Activated CD8-positive, alpha-beta memory T cell treated with anti-CD3 and anti-CD28 coated beads, Interleukin-2, amount 50 U/mL, for 4 hours (primary cell): ENCODE measurements at places on chromosomes 4 and X.

DNA sequence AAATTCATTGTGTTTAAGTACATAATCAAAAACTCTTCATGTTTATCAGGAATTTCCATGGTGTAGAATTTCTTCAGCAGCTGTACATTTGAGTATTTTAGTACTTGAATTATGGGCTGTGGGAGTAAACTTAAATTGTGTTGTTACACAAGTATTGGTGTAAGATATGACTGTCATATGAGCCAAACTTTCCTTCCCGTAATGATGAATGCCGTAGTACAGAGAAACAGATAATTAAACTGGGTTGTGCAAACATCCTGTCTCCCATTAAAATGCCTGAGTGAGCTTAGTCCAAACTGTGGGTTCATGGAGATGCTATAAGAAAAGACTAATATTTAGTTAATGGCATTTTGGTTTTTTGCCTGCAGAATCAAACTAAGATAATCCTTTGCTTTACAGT lies 159.2 kb downstream of the SLC4A4 start:
- DNase-seq, result no peak

DNA sequence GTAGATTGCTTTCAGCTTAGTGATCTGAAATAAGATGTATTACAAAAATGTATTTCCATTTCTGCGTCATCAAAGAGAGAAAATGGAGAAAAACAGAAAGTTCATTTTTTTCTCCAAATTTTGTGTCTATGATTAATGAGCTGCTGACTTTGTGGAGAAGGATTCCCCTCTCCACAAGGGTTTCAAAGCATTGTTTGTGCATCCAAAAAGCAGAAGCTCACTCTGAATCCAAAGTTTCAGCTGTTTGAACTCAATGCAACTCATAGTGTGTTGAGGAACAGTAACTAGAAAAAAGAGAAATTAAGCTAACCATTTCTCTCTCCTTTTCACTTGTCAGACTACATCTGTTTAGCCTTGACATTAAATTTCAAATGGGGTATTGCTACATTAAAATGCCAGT lies 62.9 kb upstream of the SLC7A11 start:
- no peak for DNase-seq

DNA sequence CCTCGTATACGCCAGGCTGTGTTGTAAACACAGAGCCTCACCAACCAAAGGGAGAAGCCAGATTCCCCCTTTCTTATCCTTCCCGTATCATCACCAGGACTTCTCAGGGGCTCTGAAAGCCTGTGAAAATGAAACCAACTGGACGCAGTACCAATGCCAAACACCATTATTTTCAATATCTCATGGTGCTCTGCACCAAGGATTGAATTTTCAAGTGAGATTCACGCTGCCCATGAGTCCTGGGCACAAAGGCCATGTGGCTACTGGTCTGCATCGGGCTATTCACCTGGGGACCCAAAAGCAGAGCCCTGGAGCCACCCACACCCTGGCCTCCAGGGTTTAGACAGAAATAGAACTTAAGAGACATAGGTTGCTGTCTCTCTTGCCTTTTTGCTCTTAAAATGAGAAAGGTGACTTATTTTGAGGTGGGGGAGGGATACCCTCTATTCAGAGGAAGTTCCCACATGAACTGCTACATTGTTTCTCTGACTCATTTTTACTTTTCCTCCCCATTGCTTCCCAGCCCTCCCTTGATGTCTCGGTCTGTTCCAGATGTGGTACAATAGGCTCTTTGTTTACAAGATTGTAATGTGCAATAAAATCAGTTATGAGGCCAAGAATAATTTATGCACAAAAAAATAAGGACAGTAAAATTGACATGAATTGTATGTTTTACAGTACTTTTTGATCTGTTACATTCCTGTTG lies 55.4 kb downstream of the MAML3 start:
- DNase-seq, result no peak

GRCh38 chrX:116749943-116750342 lies 287.2 kb upstream of the CT83 start:
- no peak for DNase-seq

GRCh38 chrX:147894366-147894963 lies 17.3 kb upstream of the FMR1 start:
- no peak for DNase-seq

DNA sequence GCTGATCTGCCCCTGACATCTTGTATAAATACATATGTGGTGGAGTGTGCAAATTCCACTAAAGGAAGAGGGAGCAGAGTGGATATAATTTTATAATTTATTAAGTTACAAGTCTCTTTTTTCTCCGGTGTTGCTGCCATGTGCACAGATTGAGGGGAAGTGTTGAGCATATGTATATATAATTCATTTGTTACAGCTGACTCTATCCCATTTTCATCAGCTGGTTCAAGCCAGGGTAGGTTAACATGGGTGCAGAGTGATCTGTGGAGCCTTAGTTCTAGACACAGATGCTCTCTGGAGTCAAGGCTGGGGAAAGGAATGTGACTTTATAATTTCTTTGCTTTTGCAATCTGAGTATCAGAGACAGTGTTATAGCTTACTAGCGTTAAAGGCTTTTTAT lies 103.5 kb downstream of the WWC2 start:
- no peak for DNase-seq

DNA sequence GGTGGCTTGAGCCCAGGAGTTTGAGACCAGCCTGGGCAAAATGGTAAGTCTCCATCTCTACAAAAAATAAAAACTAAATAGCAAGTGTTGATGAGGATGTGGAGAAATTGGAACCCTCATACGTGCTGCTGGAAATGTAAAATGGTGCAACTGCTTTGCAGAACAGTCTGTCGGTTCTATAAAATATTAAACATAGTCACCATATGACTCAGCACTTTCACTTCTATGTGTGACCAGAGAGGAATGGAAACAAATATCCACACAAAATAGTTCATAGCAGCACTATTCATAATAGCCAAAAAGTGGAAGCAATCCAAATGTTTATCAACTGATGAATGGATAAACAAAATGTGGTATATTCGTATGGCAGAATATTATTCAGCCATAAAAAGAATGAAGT lies 60.8 kb upstream of the FMR1 start:
- DNase-seq, result no peak

DNA sequence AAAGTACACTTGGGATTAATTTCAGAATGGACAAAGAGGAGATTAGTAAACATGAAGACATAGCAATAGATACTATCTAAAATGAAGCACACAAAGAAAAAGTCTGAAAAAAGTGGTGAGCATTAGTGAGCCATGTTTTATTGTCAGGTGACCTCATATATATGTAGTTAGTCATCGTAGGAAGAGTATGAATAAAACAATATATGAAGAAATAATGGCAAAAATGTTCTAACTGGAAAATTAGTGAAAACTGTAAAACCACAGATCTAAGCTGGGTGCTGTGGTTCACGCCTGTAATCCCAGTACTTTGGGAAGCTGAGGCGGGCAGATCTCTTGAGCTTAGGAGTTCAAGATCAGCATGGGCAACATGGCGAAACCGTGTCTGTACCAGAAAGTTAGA lies 67.9 kb downstream of the RBPJ start:
- no peak for DNase-seq

DNA sequence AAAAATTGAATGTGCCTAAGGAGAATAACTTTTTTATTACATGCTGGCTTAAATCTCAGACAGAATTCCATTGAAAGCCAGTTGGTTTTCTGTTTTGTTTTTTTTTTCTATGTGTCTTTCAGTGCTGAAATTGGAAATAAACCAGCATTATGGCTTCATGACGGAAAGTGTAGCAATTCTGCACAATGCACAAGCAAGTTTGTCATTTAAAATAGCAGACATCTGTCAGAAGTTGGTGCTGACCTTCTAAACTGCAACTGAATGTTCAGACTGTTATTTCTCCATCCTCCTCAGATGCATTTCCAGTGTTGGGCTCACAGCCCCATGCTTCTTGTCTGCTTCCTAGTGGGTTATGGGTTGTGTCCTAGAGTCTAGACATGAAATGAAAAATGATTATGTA lies 107.2 kb upstream of the LIMCH1 start:
- DNase-seq, result no peak

DNA sequence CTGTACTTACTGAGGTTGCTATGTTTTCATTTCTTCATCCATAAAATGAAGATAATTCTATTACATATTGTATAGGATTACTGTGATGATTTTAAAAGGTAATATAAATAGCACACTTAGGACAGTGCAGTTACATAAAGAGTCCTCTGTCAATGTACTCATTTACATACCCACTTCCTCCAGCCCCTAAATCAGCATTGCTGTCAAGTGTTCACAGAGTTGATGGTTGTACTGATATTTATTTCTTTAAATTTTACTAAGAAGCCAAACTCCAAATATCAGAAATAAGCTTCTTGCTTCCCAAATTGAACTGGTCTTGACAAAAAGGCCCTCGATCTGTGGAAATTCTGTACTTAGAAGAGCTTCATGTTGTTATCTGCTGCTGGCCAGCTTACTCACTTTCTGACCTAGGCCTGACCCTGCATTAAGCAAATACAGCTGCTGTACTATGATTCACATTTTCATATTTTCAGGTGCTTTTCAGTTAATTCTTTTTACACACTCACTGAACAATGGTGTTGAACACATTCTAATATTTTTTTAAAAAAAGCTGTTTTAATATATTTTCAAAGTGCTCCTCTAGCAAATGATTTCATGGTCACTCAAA lies 259.6 kb downstream of the UNC5C start:
- no peak for DNase-seq

DNA sequence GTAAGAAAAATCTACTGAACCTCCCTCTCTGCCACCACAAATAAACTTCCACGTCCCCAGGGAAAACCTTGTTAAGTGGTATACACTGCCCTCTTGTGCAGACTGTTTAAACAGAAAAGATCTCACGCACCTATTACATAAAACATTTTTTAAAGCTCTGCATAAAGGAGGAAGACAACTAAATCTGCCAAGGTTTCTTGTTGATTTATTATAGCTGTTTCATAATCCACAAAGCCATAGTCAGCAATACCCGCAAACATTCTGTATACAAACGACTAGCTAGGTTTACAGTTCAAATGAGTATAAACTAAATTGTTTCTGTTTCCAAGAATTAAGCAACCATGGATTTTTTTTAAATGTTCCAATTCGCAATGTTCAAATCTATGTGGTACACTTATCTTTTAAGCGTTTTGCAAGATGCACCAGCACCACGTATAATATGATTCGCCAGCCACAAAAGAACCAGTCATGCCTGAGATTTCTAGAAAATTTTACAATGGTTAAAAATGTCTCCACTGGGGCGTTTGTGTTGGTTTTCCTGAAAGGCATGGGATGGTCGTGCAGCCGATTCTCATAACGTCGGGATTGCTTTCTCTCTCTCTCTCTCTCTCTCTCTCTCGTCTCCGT lies 164.6 kb downstream of the PRKX start:
- no peak for DNase-seq

GRCh38 chr4:1644891-1645657 lies 39.0 kb downstream of the FAM53A start:
- no peak for DNase-seq

GRCh38 chrX:106201502-106202178 lies 33.5 kb downstream of the PWWP3B start:
- no peak for DNase-seq

GRCh38 chrX:124293810-124294209 lies 38.6 kb upstream of the TEX13D start:
- no peak for DNase-seq

DNA sequence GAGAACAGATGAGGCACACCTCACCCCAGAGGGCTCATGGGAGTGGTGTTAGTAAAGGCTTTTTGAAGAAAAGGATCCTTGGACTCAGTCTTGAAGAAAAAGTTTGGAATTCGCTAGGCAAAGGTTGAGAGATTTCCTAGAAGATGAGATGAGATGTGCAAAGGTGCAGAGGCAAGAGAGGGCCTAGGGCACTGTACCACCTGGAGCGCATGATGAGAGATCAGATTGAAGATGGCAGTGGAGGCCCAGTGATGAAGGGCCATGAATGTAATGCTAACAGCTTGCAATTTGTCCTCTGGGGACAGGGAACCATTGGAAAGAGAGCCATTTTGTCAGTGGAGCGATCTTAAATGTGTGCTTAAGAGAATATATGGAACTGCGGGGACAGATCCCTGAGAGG lies 45.0 kb downstream of the PGRMC2 start:
- no peak for DNase-seq

- DNase-seq, result no peak
These were observed 104.7 kb upstream of the SORBS2 start for GRCh38 chr4:185916683-185917082.

GRCh38 chrX:150370589-150371312 lies 7.6 kb downstream of the MAMLD1 start:
- DNase-seq, result no peak

DNA sequence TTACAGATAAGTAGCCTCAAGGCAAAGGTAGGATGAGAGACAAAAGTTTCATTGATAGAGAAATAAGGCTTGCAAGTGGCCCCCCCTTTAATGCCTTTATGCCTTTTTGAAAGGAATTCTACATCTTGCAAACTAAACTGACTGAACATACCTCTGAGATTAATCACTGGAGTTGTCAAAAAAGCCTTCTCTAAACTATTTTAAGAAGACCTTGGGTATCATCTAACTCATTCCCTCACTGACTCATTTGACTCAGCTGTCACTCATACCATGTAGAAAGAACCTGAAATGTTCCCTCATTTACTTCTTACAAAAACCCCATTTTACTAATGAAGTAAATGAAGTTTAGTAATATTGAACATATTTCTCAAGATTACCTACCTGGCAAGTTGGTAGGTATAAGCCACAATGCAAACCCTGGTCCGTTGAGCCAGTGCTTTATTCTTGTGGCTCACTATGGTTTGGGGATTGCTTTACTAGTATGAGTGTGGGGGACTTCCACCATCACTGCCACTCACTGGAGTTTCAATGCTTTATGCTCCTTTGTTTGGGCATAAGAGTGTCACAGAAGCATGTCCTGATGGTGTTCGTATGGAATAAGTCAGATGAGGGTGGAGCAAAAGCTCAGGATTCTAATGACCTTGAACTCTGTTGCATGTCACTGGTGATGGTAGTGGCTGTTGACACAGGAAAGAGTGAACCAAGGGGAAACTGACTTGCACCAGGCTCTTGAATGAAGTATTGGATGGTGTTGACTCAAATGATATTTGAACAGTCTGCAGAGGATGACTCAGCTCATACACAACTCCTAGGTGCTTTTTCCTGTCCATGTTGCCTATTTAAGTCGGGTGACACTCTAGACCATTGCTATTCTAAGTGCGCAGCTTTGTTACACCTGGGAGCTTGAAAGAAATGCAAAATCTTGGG lies 305.5 kb upstream of the EMCN start:
- no peak for DNase-seq

- no peak for DNase-seq
These were observed 204.3 kb upstream of the TLL1 start for GRCh38 chr4:165668694-165669093.

- no peak for DNase-seq
These were observed 325.4 kb downstream of the PCDH10 start for GRCh38 chr4:133474501-133474900.

GRCh38 chr4:122692641-122693520 lies 39.6 kb upstream of the BBS12 start:
- no peak for DNase-seq

- no peak for DNase-seq
These were observed 176.9 kb downstream of the PTTG2 start for GRCh38 chr4:38137080-38137479.

DNA sequence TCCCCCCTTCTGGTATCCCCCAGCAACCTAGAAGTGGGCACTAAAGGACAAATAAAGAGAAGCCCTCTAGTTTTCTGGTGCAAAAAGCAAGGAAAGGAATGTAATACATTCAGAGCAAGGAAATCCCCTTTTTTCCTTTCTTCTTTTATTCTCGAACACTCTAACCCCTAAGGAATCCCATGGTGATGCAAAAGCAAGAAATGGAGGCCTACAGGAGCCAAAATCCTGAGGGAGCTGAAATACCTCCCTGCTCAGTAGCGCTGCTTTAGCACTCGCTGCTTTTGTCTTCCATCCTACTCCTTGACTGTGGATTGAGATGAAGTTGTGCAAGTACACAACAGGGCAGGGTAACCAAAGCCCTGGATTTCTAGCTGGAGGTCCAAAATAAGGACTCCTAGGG lies 251.0 kb downstream of the PRDM5 start:
- DNase-seq, result no peak
